Naive thymus-derived CD8-positive, alpha-beta T cell (primary cell): ENCODE measurements at places on chromosomes 2 and 18.
A peak's percentile ranks its signal among the peaks of the same experiment; 100 is the strongest.

DNA sequence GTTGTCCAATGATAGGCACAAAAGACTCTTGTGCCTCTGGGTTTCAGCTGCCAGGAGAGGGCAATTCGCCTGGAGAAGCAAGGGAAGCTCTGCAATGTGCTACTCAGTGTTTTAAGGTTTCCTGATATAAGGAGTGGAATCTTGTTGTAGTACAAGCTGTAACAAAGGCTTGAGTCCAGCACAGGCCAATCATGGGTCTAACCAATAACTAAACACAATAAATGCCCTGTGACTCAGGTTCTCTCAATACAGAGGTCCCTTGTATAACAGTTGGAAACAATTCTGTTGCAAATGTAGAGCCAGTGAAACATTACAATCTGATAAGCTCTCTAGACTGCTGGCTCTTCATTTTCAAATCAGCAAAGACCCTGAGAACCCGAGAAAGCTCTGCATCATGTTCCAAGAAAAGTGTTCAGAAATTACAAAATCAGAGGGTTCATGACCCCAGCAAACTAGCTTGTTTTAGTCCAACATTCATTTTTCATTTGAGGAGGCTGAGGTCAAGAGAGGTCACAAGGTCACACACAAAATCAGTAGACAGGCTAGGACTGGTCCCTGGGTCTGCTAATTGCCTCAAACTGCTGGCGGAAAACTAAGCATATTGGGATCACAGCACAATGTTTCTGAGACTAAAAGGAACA lies 59.0 kb upstream of the DNMT3A start:
- DNase-seq = no peak
- peaks cover 21% of the 10 kb centered on the region for H3K4me1 ChIP-seq
- no peaks in the 10 kb centered on the region for H3K27me3 ChIP-seq
- no peak overlapping the region for H3K4me3 ChIP-seq
- no peaks in the 10 kb centered on the region for H3K36me3 ChIP-seq
- H3K27ac ChIP-seq = no peak overlapping the region

DNA sequence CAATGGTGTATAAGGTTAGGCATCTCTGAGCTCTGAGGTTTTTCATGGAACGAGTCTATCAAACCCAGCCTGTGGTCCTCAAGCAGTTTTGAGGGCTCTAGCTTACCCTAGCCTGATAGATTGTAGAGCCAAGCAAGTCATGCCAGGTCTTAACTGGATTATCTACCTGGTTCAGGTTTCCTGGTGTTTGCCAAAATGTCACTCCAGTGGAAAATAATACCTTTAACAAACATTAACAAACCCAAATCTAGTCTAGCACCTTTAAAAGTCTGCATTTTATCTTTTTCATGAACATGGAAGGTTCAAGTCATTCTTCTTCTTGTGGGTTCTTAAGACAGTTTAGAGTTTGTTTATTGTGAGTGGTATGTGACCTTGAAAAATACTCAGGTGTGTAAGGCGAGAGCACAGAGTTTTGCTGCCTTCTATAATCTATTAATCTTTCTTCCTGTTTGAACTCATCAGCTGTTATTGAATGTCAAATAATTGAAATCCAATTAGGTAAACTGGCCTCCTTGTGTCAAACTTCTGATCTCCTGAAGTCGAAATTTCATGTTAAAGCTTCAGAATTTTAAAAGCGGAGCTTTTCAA lies 13.4 kb upstream of the ADGRF3 start:
- H3K36me3 ChIP-seq = no peaks in the 10 kb centered on the region
- H3K4me3 ChIP-seq = no peak overlapping the region
- H3K27me3 ChIP-seq = no peaks in the 10 kb centered on the region
- no peak for DNase-seq

DNA sequence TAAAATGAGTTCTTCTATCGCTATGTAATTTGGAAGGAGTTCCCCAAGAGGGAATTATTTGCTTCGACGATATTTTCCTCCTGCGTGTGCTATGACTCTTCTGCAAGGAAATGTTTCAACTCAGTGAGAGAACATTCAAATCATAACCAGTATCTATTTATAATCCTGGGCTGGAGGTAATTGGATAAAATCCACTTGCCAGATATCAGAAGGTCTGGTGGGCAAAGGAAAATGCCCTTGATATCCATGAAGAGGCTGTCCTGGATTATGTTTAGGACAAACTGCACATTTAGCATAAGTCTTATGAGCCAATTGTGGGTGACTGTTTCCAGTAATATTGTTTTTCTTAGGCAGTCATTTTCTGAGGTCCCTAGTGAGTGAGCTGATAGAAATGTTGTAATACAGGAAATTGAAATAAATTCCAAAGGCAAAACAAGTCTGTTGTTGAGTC lies 17.7 kb downstream of the RPIA start:
- no peak overlapping the region for H3K27ac ChIP-seq
- H3K27me3 ChIP-seq = no peaks in the 10 kb centered on the region
- no peak for DNase-seq
- no peak overlapping the region for H3K4me3 ChIP-seq
- peaks cover 11% of the 10 kb centered on the region for H3K4me1 ChIP-seq
- H3K36me3 ChIP-seq = peaks cover 43% of the 10 kb centered on the region

- peak overlapping the region; percentile 92 for H3K27ac ChIP-seq
- peak; percentile 50 for DNase-seq
- peaks cover 19% of the 10 kb centered on the region for H3K4me1 ChIP-seq
- H3K27me3 ChIP-seq = no peaks in the 10 kb centered on the region
Measured at GRCh38 chr2:96806468-96807126, 9.5 kb upstream of the CNNM3 start.
